Right cardiac atrium (tissue), 5 donors: ENCODE measurements at places on chromosomes 5 and 9. TPM values are rescaled to one million over a fixed set of nuclear protein-coding genes. Genes with fewer than 3 reads are reported as not detected.

- DNase-seq = no peak
Measured at GRCh38 chr9:36135741-36136271, 727 bp upstream of the GLIPR2 start.

DNA sequence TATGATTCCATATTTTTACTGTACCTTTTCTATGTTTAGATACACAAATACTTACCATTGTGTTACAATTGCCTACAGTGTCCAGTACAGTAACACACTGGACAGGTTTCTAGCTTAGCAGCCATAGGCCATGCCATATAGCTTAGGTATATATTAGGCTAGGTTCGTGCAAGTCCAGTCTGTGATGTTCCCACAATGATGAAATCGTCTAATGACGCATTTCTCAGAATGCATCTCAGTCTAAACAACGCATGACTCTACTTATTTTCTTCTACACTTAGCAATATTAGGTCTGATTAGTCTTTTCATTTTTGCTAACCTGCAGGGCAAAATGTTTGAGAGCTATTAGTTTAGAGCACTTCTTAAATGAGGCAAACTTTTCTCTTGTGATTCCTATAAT, 22.7 kb downstream of the OR2S2 start:
- DNase-seq = no peak

GRCh38 chr5:142015781-142016533, 3.1 kb upstream of the GNPDA1 start:
- DNase-seq = no peak

DNA sequence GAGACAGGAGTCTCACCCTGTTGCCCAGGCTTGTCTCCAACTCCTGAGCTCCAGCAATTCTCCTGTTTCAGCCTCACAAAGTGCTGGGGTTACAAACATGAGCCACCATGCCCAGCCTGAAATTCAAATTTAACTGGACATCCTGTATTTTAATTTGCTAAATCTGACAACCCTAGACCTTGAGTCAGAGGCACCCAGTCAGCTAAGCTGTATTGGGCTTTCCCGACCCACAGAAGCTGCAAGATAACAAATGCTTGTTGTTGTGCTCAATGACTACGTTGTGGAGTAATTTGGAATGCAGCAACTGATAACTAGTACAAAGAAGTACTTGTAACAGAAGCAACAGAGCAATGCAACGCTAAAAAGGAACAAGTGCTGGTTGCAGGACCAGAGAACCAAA, 533.1 kb downstream of the NTRK2 start:
- DNase-seq = no peak

DNA sequence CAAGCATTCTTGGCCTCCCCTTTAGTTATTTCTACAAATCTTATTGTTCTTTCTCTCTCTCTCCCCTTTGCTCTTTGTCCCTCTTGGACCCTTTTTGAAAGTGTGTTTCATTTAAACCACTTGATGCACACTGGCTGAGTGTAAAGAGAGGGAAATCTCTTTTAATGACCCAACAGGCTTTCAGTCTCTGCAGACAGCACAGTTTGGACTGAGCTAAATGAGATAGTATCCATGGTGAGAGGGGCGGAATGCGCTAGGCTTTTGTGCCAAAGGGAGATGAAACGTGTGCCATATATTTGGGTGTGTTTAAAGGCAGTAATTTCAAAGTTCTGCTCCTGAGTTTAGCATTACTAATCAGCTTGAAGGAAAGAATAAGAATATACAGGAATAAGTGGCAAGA, 184.9 kb downstream of the PCSK1 start:
- peak; percentile 56 for DNase-seq

GRCh38 chr5:123659011-123659410, 147.0 kb downstream of the CSNK1G3 start:
- no peak for DNase-seq

- DNase-seq = no peak
Measured at GRCh38 chr9:87878989-87879511, 3.6 kb upstream of the SPATA31E1 start.

GRCh38 chr5:40688127-40688761, 8.5 kb downstream of the PTGER4 start:
- peak; percentile 81 for DNase-seq

DNA sequence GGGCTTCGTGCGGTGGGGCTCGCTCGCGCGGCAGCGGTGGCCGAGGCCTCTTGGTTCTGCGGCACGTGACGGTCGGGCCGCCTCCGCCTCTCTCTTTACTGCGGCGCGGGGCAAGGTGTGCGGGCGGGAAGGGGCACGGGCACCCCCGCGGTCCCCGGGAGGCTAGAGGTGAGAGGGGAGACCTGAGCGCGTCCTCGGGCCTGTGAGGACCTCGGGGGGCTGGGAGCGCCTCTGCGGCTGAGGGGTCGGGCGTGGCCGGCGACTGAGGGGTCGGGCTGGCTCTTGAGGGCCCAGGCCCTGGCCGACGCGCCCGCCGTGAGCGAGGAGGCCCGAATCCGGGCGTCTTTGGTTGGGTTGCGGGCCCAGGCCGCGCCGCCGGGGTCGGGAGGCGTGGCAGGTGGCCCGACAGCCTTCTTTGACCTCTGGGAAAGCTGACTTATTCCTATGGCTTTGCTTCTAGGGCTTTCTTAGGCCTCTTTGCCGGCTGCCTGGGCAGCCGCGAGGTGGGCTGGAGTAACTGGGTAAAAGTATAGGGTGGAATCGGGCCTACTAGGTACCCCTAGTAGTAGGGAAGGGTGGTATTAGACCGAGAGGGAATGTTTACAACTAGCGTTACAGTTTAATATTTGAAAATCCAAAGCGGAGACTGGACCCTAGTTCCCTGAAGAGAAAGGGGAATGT, at the start of gene CANX:
TSS of gene CANX (plus strand) at position 33 of the 681 bp plus-strand sequence. CDS start 6,715 bp downstream, outside the sequence.
- no peak for DNase-seq

- peak; percentile 14 for DNase-seq
Measured at GRCh38 chr5:20678814-20679298, 690.9 kb upstream of the CDH18 start.

DNA sequence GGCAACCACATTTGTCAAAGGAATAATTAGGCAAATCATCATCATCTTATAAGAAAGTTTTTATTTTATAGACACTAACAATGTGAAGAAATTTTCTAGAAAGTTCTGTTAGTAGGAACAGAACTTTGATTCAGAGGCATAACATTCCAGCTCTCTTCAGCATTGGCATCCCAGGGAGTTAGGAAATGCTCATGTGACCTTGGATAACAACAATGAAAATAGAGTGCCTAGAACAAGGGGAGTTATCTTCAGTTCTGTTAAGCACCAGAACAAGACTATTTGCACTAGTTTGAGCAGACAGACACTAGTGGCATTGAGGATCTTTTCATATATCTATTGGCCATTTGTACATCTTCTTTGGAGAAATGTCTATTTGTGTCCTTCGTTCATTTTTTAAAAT, 7.0 kb upstream of the NMUR2 start:
- no peak for DNase-seq

GRCh38 chr5:139762615-139763170, 32.9 kb upstream of the PSD2 start:
- DNase-seq = peak; percentile 32

DNA sequence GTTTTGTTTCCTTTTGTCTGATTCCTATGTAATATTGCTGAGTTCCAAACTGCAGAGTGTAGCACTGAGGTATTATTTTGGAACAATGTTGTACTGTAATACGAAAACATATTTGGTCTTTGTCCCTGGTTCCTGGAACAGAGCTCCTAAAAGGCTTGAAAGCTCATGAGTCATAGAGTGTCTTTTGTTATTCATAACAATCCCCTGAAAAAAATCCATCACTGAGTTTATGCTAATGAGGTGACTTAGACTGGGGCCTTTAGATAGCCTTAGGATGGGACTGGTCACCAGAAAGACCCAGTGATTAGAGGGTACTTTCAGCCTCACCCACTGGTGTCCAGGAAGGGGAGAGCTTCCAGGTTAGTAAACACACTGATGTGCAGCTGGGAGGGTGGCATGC, 132.7 kb upstream of the POU5F2 start:
- DNase-seq = no peak

GRCh38 chr5:169182797-169183196, 118.1 kb downstream of the SLIT3 start:
- DNase-seq = no peak

- DNase-seq = no peak
Measured at GRCh38 chr9:110016340-110016739, 191.6 kb downstream of the C9orf152 start.

DNA sequence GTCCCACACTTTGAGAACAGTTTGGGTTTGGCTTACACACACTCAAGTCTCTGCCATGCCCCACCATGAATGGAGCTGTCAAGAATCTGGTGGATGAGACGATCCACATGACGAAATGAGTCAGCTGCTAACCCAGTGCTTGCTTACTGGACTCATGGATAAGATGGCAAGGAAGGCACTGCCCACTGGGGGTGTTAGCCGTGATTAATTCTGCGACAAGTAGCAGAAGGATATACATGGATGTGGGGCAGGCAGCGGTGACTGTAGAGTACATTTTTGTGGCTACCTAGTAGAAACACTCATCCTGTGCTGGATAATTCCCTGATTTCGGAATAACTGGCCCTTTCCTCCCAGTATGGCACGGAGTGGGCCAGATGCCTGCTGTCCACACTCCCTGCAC, 77.5 kb downstream of the SPATA31C2 start:
- no peak for DNase-seq

DNA sequence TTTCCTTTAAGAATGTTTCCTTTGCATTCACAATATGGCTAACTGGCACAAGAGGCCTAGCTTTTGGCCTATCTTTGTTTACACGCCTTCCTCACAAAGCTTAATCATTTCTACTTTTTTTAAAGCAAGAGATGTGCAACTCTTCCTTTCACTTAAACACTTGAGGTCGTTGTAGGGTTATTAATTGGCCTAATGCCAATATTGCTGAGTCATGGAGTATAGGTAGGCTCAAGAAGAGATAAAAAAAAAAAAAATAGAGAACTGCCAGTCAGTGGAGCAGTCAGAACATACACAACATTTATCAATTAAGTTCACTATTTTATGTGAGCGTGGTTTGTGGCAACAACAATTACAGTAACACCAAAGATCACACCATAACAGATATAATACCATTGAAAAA, 5.9 kb downstream of the FKBP15 start:
- no peak for DNase-seq

DNA sequence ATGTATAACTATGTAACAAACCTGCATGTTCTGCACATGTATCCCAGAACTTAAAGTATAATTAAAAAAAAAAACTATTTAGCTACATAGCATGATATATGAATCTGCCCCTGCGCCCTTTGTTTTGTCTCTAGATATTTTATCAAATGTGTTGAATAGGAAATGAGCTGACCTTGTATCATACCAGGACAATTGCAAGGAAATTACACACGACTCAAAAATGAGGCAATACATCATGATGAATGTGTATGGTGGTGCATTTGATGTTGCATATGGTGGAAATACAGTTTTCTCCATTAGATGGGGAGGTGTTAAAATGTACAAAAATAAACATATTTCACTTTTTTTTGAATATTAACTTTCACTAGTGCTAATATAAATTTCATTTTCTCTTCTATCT, 28.6 kb upstream of the CEP78 start:
- DNase-seq = no peak

DNA sequence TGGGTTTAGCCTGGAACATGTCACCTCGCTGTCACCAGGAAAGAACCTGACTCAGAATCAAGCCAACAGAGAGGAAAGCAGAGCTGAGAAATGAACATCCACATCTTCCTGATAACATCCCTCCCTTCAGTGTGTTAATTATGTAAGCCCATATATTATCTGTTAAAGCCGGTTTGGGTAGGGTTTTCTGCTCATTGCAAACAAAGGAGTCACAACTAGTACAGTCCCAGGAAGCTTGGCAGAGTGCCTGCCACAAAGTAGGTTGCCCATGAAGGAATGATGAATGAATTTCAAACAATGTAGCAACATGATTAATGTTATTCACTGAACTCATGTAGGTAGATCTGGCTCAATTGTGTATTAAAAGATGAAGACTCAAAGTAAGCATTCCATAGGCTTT, 10.4 kb upstream of the PPARGC1B start:
- DNase-seq = no peak

DNA sequence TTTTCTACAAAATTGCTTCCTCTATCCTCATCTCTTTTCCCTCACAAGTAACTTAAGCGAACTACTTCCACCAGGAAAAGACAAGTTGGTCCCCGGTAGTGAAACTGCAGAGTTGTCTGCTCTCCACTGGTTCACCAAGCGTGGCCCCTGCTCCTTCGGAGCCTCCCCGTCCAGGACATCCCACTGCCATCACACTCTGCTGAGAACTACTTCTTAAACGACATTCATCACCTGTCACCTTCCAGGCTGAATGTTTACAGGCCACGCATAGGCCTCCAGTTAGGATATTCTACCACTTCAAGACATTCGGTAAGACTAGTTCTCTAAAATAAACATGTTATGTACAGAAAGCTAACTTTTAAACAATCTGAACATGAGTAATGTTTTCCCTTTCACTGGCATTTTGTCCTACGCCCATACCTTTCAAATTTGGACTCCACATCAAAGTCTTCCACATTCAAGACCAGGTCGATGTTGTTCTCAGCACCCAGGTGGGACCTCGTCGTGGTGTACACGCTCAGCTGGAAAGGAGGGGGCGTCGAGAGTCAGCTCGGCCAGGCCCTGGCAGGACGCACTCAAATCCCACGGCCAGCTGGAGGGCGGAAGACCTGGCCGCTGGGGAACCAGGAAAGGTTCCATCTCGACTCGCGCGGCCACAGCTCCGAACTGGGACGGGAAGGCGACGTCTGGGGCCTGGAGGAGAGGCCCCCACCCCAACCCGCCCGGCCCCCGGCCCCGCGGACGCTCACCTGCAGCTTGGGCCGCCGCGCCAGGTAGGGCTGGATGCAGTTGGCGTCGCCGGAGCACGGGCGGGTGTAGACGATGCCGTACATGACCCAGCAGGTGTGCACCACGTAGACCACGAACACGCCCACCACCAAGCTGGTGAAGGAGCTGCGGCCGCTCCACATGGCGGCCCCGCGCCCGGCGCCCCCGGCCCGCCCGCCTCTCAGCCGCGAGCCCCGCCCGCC, 683 bp downstream of the CLPTM1L start:
- no peak for DNase-seq

DNA sequence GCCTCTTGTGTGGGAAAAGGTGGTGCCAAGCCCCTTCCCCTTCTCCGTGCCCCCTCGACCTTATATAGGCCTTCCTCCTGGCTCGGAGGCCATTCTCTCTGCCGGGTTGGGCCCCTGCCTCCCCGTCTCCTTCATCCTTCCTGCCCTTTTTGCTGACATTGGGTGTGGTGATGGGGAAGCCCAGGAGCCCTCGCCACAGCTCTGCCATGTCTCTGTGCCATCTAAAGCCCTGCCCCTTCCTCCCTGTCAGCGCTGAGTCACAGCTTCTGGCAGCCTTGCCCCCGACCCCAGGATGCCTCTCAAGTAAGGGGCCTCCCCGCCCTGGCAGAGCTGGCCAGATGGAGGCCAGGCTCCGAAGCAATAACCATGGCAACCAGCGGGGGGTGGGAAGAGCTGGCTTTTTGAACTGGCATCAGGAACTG, 30.4 kb downstream of the JADE2 start:
- DNase-seq = peak; percentile 77

GRCh38 chr5:41863871-41864486, 6.2 kb downstream of the OXCT1 start:
- no peak for DNase-seq

The MLANA gene
- not detected for total RNA-seq

The NME5 gene
- total RNA-seq = 5.0 TPM

The EDIL3 gene
- total RNA-seq = 5.5 TPM

The IFNE gene
- total RNA-seq = not detected

The MARCOL gene
- total RNA-seq = not detected

The CARTPT gene
- not detected for total RNA-seq

The FOXD4 gene
- 0.20 TPM for total RNA-seq

The GDNF gene
- total RNA-seq = 0.67 TPM

The ACTBL2 gene
- not detected for total RNA-seq

The LHX3 gene
- not detected for total RNA-seq
